Activated CD4-positive, alpha-beta T cell treated with anti-CD3 and anti-CD28 coated beads for 36 hours (primary cell): ENCODE measurements at places on chromosomes 1 and 21.

- no peak for DNase-seq
These were observed 16.3 kb upstream of the IL10 start for GRCh38 chr1:206788487-206789050.

GRCh38 chr1:214500340-214501055 lies 50.9 kb downstream of the PTPN14 start:
- no peak for DNase-seq

DNA sequence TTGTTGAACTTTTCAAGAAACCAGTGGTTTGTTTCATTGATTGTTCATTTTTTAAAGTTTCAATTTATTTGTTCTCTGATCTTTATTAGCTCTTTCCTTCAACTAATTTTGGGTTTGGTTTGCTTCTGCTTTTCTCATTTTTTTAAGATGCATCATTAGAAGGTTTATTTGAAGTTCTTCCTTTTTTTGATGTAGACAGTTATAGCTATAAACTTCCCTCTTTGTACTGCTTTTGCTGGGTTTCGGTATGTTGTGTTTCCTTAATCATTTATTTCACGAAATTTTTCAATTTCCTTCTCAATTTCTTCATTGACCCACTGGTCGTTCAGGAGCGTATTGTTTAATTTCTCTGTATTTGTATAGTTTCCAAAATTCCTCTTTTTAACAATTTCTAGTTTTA lies 133.3 kb upstream of the GPR52 start:
- no peak for DNase-seq

DNA sequence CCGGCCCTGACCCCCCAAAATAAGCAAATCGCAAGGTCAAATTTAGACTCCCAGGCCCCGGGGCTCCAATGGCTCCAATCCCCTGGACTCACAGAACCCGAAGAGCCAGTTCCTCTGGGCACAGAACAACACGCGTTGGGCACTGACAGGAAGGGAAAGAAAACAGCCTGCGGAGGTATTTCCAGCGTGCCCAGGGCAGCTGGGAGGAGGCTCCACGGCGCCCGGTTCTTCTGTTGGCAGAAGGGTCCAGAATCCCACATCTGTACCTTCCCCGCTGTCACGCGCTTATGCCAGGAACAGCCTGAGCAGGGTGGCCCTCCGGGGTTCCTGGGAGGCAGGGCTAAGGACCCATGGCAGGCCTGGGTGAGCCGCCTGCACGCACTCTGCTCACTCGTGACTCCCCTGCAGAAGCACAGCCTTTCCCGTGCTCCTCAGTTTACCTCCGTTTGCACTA lies 85.5 kb downstream of the RIPK4 start:
- DNase-seq, result no peak

GRCh38 chr1:117284399-117285215 lies 73.9 kb upstream of the VTCN1 start:
- DNase-seq, result no peak

DNA sequence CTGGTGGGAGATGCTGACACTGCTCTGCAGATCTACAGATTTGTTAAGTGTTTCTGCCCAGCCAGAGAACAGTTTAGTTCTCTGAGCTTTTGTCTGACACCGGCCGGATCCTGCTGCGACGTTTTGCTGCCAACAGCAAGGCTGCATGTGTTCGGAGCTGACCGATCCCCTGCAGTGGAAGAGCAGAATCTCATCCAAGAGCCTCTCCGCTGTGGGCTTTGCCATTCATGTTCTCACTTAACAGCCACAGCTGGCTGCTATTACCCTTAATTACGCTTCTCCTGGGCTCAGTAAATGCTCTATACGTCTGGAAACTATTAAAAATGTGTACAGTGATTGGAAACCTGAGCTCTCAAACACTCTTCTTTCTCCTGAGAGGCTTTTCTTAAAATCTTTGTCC lies 105.3 kb downstream of the BCAR3 start:
- DNase-seq, result no peak
